Stimulated activated CD4-positive, alpha-beta T cell treated with anti-CD3 and anti-CD28 coated beads, Interleukin-4, amount 100 ng/mL, for 48 hours (primary cell): ENCODE measurements at places on chromosomes 2 and 18.

GRCh38 chr2:228600265-228600664, 418.8 kb upstream of the SPHKAP start:
- no peak for DNase-seq

DNA sequence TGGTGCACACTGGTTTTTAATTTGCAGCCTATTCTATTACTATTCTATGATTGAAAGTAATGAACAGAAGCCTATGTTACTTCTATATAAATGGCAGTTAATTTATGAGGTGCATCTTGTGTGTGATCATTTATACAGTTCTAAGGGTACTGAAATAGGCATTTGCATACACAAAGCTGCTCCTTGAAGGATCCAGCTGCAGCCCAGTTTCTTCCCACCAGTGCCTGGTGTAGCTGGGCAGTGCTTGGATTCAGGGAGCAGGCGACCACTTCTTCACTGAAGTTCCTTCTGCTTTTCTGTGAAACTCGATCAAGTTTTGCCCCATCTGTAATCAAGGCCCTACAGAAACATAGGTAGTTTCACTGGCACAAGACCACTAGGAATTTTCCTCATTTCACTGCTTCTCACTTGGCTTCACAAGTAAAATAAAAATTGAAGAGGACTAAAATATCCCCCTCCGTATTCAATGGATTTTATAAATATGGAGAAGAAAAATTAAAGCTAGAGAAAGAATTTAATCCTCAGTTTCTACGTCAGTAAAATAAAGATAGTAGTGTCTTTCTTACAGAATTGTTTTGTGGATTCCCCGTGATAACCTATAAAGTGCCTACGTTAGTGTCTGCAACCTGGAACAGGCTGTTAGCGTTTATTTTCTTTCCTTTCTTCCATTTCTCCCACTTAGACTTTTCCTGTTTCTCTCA, 1.7 kb upstream of the LPIN2 start:
- no peak for DNase-seq

- DNase-seq, result no peak
These were observed 221.9 kb upstream of the SETBP1 start for GRCh38 chr18:44458777-44459176.

GRCh38 chr2:119160361-119160990, 1.9 kb upstream of the C1QL2 start:
- DNase-seq, result no peak

- no peak for DNase-seq
These were observed 86.2 kb downstream of the SCN1A start for GRCh38 chr2:166041613-166042012.

DNA sequence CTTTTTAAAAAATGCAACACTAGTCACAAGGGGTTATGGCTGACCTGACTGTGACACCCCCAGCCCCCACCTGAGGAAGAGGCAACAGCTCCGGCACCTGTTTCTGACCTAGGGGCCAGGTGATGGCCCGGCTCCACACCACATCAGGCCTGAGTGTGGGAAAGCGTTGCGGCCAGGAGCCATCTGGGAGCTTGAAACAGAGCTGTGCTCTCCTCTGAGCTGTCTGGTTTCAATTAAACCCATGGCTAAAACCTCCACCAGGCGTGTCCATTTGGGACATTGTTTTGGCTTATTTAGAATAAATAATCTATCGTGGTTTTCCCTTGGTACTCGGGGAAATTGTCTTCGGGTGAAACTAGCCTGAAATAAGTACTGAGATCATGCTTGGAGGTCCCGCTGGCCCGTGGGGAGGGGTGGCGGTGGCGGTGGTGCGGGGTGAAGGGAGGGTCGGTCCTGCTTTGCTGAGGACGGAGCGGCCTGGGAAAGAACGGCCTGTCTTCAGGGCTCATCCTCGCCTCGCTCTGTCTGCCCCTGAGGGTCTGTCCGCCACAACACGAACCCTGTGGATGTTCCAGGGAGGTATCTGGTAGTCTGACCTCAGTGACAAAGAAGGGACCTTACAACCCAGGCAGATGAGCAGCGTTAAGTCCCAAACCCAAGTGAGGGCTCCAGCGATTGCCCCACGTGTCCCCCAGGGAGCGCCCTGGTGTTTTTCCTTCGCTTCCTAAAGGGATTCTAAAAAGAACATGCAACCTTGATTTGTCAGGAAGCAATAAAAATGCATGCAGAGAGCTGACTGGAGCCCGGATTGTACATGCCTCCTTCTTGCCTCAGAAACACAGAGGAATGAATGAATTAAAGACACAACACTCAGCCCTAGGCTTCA, 58.7 kb downstream of the IL1RL2 start:
- no peak for DNase-seq

DNA sequence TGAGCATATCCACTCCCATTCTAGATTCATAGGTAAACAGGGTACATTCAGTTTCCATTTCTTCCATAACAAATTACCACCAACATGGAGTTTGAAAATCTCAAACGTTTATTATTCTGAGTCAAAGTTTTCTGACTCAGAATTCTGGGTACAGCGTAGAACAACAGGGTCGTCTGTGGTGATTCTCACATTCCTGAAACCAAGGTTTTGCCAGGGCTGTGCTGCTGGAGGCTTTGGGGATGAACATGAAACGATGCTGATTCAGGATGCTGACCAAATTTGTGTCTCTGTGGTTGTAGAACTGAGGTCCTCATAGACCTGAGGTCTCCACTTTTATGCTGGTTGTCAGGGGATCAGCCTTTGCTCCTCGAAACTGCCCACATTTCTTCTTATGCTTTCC, 255.7 kb downstream of the DSEL start:
- no peak for DNase-seq

- DNase-seq, result no peak
These were observed 27.6 kb downstream of the STAT1 start for GRCh38 chr2:190986221-190986953.

DNA sequence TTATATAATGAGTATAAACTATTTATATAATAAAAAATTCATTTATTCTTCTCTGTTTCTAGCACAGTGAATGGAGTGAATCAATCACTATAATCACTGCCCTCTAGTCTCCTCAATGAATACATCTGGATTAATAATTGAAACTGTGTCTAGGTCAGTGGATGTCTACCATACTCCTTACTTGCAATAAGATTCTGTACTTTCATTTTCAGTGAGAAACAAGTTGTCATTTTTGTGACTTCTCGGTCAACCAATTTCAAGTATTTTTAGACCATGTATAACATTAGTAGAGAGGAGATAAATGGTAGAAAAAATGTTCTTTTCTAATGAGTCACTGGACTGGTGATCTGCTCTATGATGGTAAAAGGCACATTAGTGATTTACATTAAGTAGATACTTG, 799.6 kb upstream of the CHAC2 start:
- no peak for DNase-seq

DNA sequence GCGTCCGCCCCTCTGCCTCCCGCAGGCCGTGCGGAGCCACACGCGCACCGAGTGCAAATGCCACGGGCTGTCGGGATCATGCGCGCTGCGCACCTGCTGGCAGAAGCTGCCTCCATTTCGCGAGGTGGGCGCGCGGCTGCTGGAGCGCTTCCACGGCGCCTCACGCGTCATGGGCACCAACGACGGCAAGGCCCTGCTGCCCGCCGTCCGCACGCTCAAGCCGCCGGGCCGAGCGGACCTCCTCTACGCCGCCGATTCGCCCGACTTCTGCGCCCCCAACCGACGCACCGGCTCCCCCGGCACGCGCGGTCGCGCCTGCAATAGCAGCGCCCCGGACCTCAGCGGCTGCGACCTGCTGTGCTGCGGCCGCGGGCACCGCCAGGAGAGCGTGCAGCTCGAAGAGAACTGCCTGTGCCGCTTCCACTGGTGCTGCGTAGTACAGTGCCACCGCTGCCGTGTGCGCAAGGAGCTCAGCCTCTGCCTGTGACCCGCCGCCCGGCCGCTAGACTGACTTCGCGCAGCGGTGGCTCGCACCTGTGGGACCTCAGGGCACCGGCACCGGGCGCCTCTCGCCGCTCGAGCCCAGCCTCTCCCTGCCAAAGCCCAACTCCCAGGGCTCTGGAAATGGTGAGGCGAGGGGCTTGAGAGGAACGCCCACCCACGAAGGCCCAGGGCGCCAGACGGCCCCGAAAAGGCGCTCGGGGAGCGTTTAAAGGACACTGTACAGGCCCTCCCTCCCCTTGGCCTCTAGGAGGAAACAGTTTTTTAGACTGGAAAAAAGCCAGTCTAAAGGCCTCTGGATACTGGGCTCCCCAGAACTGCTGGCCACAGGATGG, 7.1 kb upstream of the WNT10A start:
- DNase-seq, result no peak

DNA sequence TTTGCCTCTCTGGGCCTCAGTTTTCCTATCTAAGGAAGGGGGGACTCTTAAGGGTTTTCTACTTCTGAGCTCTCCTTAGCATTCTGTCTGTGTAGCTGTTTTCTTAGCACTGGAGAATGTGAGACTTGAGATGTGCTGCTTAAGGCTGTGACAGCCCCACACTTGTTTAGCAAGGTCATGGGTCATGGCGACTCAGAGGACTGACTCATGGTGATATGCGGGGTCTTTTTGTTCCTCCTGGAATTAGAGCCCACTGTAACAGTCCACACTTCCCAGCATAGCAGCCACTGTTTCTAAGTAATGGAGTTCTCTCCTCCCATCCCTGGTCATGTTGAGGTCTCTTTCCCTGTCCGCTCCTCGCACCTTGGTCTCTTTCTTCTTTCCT, 4.1 kb upstream of the LPIN1 start:
- DNase-seq, result no peak

GRCh38 chr2:95292623-95293260, 4.4 kb upstream of the KCNIP3 start:
- DNase-seq, result no peak

GRCh38 chr2:32739664-32740063, 111.8 kb downstream of the TTC27 start:
- DNase-seq, result no peak

DNA sequence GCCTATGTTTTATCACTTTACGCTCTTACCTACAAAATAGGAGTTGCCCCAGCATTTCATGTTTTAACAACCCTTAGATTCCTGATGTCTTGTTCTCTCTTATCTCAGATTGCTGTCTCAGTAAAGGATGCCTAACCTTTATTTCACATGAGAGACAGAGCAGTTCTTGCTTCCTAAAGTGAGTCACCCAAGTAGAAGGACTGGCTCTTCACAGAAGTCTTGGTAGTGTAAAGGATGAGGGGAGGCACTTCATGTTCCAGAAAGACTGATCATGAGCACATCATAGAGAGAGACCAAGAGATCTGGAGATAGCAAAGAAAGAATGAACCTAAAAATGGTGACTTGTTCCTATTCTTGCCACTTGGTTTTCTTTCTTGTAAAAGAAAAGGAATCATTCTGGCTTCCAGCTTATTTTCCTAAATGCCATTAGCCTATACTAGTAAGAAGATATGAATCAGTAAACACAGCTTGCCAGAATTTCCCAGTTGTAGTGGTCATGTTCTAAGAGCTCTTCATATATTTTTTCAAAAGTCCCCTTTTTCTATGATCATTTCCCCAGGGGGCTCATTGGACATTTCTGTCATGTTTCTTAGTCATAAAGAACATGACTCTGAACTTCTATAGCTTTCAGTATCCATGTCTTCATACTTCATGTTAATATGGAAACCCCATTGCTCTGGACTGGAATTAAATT, 54.9 kb downstream of the MAPRE2 start:
- no peak for DNase-seq

GRCh38 chr2:203395858-203396257, 67.7 kb downstream of the ABI2 start:
- DNase-seq, result no peak

DNA sequence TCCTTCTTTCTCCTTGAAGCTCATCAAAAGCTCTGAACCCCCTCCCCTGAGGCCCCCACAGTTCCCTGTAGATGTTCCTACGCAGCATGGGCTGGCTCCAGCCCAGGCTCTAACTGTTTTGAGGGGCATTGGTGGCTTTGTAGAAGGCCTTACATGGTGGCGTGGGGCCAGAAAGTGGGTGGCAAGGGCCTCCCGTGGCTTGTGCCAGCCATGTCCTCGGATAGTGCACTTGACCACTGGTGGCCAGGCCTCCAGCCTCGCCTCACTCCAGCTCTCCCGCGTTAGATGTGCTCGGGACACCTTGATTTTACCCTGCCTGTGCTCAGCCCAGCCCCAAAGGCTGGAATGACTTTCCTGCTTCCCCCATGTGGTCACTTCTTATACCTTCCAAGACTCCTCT, 92.9 kb downstream of the TWIST2 start:
- no peak for DNase-seq

- DNase-seq, result no peak
These were observed 7.0 kb downstream of the NCKAP5 start for GRCh38 chr2:133561045-133561852.

- DNase-seq, result no peak
These were observed 46.1 kb upstream of the STPG4 start for GRCh38 chr2:47201224-47201623.

GRCh38 chr2:121529439-121530211, 1.1 kb upstream of the RNU4ATAC start:
- peak; percentile 23 for DNase-seq

DNA sequence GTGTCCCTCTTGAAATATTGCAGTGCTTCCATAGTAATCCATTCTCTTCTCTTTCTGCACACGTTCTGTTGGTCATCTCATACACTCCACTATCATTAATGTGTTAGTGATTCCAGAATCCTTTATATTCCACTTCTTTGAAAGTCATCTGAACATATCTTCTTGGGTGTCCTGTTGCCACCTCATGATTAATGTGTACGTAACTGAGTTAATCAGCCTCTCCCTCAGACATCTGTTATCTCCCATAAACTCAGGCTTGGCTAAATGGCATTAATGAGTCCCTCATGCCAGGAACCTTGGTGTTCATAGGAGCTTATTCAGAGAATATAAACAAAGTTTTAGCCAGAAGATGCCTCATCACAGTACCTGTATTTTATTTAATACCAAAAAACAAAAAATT, 126.4 kb downstream of the NCOA1 start:
- DNase-seq, result no peak

GRCh38 chr2:103959174-103960128, 894.5 kb upstream of the POU3F3 start:
- DNase-seq, result no peak

GRCh38 chr2:208210688-208211451, 21.0 kb upstream of the C2orf80 start:
- DNase-seq, result no peak

DNA sequence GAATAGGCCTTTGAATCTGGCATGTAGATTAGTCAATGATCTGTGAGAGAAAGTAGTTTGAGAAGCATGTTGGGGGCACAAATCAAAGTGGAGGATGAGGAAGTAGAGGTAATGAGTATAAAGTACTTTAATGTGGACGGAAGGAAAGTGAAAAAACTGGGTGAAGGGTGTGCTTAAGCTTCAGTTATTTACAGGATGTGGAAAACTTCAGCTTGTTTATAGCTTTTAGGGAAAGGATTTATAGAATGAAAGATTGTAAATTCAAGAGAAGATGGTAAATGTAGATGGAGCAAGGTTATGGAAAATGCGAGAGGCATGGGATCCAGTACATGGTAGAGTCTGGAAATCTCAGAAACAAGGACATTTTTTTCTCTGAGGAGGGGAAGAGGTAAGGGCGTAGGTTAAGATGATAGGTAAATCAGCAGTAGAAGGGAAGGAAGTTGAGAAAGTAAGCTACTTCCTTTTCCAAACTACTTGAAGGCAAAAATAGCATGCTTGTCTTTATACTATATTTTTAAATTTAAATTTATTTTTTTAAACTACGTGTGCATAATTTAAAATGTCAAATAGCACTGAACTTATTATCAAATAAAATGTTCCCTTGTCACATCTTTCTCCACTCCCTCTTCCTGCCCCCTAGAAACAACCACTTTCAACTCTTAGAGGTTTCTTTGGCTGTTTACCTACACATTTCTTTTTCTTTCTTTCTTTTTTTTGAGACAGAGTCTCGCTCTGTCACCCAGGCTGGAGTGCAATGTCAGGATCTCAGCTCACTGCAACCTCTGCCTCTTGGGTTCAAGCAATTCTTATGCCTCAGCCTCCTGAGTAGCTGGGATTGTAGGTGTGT, 8.5 kb downstream of the FAM117B start:
- DNase-seq, result no peak
